Activated T-helper 1 cell treated with Interleukin-2 at 50 U/mL for 16 hours (primary cell): ENCODE measurements at places on chromosomes 3 and 15.

DNA sequence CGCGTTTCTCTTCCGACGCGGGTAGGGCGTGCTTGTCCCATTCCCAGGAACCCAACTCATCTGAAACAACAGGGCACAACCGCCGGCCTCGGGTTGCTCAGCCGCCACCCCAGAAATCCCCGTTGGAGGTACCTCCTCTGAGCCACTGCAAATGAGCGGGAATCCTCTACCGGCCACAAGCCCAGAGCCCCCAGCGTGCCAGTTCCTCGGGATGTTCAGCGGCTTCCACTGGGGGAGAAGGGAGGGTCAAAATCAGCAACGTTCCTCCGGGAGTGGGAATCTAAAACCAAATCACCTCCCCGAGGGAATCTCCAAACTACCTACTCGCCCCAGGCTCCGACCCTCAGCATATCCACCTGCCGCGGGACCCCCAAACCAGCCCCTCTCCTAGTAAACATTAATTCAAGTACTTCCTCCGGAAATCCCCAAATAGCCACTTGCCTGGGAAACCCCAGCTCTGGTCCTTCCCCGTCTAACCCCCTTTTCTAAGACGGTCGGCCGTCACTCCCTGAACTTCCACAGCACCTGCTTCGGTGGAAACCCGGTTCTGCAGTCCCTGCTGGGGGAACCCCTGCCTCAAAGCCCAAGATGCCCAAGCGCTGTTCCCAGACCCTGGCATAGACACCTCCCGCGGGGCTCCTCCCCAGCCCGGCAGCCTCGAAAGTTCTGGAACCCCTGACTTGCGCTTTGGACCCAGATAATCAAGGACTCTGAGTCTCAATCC, 887 bp downstream of the OXTR start:
- no peak for DNase-seq

DNA sequence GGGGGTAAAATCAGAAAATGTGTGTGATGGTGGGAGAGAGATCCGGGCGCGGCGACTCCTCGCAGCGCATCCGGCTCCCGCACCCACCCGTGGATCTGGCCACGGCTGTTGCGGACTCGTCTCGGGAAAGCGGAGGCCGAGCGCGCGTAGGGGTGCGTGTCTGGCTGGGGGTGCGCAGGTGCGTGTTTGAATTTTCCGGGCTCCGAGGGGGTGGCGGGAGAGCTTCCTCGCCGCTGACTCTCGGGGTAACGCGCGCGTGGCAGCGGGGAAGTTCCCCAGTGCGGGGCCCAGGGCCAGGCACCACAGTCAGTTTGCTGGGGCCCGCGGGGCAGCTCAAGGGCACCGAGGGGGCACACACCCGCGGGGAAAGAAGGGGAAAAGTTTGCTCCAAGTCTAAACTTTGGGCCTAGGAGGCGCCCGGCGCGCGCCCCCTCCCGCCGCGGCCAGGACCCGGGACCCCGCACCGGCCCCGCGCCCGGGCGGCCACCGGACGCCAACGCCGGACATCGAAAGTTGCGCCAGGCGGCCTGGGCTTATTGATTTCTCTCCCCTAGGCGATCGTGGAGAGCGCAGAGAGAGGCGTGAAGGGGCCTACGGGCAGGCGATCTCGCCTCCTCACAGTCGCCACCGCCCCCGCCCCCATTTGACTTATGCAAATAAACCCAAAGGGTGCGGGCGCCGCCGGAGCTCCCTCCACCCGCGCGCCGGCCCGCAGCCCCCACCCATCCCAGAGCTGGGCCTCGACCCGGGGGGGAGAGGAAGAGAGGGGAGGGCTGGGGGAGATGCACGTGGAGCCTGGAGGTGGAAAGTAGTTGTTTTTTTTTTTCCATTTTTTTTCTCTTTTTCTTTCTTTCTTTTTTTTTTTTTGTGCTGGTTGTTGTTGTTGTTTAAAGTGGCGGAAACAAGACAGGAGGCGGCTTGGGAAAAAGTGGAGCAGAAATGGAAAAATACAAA, 639 bp downstream of the FOXP1 start:
- peak; percentile 26 for DNase-seq

- no peak for DNase-seq
Observed at GRCh38 chr3:107370907-107371306, 6.3 kb upstream of the CCDC54 start.

DNA sequence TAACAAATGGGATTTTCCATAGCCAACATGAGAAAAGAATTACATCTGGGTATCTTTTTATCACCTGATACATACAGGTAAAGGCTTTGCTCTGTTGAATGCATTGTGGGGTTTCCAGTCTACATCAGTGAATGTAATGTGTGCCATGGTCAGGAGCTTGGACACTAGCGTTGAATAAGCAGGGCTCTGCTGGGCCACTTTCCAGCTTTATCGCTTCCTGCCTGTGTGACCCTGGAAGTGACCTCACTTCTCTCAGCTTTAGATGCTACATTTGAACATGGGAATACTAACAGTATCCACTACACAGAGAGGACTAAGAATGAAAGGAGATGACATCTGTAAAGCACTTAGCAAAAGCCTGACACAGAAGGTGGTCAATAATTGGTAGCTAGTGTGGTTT, 40.1 kb downstream of the TTC23 start:
- no peak for DNase-seq

DNA sequence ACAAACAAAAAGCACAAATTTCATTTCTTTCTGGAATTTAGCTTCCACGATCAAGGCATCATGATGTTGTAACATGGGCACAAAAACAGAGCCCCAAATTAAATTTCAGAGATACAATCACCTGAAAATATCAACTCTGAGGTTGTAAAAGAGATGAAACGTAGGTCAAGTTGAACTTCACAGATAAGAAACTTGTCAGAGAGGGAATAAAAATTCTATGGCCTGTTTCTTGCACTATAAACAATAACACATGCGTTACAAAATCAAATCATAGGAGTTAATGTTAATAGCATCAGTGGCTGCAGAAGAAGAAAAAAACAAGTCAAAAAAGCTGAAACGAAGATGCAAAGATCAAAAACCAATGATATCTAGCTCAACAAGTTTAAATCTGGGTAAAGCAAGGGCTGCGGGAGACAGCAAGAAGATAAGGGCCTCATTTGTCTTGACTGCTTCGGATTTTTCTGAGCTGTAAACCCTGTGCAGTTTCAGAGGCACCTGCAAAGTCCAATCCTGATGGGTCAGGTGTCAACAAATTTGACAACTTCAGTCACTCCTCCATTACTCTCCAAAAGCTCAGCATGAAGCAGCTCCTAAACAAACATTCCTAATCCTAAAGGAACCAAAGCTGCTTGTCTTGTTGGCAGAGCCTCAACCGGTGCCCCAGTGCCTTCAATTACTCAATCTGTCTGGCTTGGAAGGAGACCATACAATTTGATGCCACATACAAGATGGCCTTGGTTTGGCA, 219.8 kb downstream of the STT3B start:
- no peak for DNase-seq

- no peak for DNase-seq
Observed at GRCh38 chr3:196624907-196625306, 14.6 kb upstream of the NRROS start.

- no peak for DNase-seq
Observed at GRCh38 chr15:82942691-82943090, 9.8 kb downstream of the HOMER2 start.

DNA sequence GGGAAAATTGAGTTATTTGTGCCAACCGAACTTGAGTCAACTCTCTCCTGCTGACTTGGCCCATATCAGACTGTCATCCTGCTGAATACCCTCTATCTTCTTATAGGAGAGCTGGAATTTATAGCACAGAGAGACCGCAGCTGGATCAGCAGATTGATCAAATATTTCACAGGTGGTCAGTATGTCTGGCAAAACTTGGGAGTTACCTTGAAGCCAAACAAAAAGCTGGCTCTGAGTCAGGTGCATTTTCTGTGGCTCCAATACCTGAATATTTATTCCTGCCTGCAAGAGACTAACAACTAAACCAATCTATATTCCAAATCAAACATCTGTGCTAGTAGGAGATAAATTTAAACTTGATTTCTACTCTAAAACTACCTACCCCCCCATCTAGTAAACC, 752.1 kb upstream of the ALCAM start:
- no peak for DNase-seq

DNA sequence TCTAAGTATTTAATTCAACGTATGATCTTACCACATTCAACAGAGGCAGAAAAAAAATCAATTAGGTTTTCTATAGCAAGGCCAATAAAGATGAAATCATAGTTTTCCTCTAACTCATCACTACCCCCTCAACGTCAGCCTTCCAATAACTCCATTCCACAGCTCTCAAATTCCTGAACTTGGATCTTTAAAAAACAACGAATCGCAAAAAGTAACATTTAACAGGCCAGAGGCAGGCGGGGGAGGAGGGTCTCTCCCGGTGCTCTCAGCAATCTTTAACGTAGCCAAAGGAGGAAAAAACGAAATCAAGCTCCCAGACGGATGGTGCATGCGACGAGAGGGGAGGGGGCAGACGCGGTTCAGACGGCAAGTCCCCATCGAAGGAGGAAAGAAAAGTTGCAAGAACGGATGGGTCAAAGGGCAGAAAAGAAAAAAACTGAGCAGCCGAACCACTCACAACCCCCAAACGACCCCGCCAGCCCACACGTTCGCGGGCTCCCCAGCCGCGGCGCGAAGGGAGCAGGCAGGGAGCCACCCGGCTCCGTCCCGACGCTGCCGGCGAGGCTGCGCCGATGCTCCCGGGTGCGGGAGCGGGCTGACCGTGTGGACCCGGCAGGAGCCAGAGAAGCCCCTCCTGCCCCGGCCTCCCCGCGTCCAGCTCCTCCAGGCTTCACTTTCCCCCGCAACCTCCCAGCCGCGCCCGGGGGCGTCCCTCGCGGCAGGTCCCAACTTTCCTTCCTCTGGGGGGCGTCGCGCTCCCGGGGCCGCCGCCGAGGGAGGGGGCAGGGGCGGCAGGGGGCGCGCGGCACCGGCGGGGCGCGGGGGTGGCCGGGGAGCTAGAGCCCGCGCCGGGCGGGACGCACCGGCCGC, 703 bp downstream of the PEAK1 start:
- peak; percentile 1 for DNase-seq

DNA sequence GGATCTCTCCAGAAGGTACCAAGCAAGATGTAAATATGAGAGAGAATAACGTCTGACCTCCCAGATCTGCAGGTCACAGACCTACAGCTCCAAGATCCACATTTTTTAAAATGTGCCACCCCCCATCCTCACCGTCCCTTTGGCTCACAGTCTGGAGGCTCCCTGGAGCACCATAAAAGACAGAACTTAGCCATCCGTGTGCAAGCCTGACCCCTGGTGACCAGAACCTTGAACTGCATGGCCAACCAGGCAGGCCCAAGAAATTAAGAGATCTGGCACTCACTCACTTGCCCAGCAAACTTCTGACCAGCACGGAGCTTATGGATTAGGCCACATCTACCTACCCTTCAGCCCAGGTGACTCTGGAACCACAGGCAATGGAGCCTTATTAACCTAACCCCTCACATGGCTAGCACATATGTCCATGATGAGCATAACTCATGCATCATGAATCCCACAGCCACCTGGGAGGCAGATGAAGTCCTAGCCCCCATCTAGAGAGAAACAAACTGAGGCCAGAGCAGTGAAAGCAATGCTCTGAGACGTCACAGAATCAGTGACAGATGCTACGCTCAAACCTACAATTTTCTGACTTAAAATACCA, 275.3 kb downstream of the UACA start:
- peak; percentile 53 for DNase-seq

GRCh38 chr15:80474224-80475215, 70.3 kb downstream of the ARNT2 start:
- DNase-seq, result no peak

- DNase-seq, result no peak
Observed at GRCh38 chr3:156581954-156582353, 27.0 kb upstream of the SSR3 start.

GRCh38 chr15:61447981-61448380, 218.9 kb upstream of the RORA start:
- no peak for DNase-seq

DNA sequence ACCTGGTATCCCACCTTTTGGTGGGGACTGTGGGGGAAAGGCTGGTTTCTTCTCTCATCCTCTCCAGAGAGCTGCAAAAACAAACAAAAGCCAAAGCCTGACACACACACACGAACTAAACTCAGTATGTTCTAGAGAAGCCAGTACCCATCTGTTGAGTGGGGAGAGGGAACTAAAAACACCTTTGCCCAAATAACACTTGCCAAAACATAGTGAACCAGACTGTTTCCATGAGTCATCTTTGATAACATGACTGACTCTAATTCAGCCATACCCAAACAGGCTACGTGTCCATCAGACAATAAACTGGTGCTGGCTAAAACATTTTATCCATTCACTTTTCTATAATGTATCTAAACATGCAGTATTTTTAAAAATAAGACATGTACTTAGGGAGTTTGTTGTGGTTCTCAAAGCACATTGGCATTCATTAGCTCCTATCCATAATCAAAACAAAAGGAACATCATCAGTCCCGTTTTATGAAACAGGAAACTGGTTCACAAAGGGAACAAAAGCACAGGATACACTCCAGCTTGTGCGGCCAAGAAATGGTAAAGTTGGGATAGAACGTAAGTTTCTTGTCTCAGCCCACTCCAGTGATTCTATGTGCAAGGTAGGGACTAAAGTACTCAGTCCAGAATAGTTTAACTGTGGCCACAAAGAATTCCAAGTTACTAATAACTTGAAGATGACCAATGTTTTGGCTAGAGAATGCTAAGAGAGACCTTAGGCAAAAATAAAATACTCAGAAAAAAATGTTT, 16.1 kb downstream of the LYSMD2 start:
- no peak for DNase-seq

- peak; percentile 52 for DNase-seq
Observed at GRCh38 chr15:85380812-85381642, 624 bp downstream of the AKAP13 start.

DNA sequence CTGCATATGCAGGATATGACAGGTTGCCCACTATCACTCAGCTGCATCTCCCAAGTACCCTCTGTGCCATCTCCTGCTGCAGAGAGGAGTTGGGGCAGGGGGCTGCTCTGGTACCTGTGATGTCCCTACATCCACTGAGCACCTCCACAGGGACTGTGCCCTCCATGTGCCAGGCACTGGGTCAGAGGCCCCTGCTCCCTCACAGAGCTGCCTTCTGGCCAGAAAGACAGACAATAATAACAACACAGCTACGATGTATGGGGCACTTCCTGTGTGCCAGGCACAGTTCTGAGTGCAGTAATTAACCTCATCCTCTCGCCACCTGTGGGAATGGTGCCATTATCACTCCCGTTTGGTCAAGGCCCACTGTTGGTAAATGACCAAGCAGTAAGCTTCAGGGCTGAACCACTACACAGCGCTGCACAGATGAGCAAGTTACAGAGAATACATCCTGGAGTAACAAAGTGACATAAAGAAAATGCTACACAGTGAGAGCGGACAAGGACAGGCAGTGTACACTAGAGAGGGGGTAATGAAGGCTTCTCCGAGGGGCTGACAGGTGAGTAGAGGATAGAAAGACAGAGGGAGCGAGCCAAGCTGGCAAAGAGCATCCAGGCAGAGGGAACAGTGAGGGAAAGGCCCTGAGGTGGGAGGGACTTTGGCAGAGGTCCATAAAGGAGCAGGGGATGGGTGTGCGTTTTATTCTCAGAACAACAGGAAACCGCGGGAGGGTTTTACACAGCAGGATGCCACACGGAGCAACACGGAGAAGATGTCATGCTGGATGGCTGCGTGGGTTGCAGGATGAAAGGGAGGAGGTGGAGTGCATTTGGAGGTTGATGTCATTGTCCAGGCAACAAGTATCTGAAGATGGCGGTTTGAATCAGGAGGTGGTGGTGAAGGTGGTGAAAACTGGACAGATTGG, 13.6 kb downstream of the WNT7A start:
- DNase-seq, result peak; percentile 56
